ENCODE measurements at places on chromosomes 13 and 19.
A peak's percentile ranks its signal among the peaks of the same experiment; 100 is the strongest.

- DNase-seq: no peak
Measured at GRCh38 chr13:99734013-99734693, 232.9 kb downstream of the TM9SF2 start.

DNA sequence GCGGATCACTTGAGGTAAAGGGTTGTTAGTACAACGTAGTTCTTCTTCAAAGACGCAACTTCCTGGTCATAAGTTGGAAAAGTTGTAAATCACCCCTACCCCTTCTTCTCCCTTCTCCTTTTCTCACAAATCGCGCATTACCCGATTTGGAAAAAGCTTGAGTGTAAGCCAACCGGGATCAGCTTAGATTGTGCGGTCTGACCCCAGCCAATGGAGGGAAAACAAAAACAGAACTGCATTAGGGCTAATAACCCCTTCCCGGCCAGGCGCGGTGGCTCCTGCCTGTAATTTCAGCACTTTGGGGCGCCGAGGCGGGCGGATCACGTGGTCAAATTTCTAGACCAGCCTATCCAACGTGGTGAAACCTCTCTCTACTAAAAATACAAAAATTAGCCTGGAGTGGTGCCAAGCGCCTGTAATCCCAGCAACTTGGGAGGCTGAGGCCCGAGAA is 806 bp downstream of the ZNF90 start:
- no peak for DNase-seq

DNA sequence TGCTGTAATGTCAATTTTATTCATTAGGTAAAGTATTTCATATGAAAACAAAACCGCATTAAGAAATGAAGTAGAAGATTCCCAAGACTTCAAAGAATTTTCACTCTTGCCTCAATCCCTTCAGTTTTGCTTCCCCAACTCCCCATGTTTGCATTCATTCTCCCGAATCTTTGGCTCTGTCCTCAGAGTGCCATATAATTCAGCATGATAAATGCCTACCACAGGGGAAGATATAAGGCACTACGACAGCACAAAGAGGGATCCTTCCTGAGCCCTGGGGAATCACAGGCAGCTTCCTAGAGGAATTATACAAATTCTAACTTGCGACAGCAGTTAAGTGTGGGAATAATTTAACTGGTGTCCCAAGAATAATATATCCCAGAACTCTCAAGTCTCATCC is 68.5 kb downstream of the TSC22D1 start:
- DNase-seq: no peak

DNA sequence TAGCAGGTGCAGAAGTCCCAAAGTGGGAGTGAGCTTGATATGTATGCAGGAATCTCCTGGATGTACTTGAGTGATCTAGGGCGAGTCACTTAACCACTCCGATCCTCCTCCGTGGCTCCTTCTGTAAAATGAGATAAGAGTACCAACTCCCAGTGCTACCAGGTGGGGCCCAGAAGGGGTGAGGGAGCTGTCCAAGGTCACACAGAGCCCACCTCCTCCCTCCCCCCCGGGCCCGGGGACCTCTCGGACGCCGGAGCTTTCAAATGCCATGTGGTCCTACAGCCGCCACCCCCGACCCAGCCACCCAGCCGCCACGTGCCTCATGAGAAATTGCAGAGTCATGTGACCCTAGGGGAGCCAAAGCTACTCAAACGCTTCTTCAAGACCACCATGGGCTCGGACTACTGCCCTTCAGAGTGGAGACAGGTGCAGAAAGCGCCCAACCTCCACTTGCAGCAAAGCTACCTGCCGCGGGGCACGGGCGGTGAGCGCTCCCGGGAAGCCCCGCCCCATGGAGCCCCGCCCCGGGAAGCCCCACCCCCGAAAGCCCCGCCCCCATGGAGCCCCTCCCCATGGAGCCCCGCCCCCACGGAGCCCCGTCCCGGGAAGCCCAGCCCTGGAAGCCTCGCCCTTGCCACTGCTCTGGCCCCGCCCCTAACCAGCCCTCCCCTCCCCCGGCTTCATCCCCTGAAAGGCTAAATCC is 10.1 kb upstream of the ZNF358 start:
- no peak for DNase-seq

DNA sequence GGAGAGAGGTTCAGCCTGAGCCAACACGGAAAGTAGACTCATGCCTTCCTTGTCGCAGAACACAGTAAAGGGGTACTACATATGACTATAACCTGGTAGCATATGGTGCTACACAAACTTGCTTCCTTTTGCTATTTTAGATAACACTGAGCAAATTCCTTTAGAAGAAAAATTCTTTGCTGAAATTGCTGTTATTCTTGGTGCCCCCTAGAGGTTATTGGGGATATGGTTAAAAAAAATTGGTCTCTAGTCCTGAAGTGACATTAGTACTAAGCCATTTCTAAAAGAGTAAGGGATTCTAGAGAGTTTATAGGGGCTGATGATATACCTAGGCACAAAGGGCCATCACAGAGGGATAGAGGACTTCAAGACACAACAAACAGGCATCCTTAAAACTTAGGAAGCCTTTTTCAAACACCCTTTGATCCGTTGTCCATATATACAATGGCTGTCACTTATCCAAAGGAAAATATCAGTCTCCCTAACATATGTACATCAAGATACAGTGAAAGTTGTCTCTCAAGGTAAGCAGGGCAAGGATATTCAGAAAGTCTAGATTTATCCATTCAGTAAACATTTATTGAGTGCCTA is 13.9 kb upstream of the HS6ST3 start:
- no peak for DNase-seq

DNA sequence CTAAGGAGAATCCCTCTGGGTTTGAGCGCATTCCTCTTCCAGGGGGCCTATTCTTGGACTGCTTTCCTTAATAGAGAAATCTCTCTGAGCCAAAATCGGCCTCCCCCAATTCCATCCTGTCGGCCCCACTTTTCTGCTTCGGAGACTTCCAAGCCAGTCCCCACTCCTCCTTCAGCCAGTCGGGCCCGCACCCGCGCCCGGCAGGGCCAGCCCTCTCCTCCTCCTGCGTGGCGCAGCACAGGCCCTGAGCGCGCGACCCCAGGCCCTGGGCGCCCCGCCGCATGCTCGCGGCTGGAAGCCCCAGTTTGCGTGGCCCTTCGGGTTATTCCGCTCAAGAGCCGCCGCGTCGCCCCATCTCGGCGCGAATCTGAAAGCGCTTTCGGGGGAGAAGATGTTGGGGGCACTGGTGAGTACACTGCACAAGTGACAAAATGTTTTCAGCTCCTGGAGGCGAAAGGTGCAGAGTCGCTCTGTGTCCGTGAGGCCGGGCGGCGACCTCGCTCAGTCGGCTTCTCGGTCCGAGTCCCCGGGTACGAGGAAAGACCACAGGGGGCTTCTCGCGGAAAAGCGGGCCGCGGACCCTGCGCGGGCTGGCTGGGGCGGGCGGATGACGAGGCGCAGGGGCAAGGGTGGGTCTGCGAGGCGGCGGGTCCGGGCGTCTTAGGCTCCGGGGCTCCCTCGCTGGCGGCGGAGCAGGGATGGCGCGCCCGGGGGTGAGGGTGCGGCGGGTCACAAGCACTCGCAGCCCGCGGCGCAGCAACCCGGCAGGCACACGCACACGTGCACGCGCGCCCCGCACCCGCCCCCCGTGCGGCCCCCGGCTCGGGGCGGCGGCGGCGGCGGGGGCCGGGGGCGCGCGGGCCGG is at the start of gene IL17D:
IL17D (plus strand) TSS at position 785 of the 865 bp plus-strand sequence. CDS start 303 bp downstream, outside the sequence.
- DNase-seq: no peak

DNA sequence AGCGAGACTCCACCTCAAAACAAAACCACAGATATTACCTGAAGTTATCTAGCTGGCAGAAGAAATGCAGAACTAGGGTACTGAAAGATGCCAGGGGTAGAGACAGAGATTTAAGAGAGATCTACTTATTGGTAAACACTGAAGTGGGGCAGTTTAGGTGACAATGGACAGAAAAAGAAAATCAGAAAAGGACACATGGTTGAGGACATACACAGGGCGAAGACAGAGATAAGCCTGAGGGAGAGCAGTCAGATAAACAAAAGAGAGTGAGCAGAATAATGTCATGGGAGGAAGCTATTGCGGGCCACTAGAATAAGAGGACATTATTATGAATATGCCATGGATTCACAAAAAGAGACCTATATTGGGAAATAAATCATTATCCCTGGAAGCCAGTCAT is 3.3 kb downstream of the NEK5 start:
- no peak for DNase-seq

DNA sequence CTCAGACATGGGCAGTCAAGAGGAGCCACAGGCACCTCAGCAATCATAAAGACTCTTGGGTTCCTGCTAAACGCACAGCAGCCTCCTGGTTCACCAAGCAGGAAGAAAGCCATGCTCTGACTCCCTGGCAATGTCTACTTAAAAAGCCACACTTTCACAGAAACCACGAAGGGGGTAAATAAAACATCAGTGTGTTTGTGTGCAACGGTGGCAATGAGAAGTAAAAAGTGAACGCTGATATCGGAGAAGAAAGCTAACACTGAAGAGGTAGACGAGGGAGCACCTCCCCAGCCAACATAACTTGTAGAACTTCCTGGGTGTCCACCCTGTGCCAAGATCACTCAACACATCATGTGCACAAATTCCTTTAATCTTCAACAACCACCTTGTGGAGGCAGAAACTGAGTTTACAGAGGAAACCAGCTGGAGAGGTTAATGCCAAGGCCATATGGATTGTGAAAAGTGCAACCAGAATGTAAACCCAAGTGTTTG is 30.2 kb downstream of the HSPH1 start:
- no peak for DNase-seq

- no peak for DNase-seq
Measured at GRCh38 chr19:18104793-18105131, 7.2 kb downstream of the MAST3 start.

- no peak for DNase-seq
Measured at GRCh38 chr13:110405597-110406450, 98.7 kb downstream of the COL4A2 start.

DNA sequence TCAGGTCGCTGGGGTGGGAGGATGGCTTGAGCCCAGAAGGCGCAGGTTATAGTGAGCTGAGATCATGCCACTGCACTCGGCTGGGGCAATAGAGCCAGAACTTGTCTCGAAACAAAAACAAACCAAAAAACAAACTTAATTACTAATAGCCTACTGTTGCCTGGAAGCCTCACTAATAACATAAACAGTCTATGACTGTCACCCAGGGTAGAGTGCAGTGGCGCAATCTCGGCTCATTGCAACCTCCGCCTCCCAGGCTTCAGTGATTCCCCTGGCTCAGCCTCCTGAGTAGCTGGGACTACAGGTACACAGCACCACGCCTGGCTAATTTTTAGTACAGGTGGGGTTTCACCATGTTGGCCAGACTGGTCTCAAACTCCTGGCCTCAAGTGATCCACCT is 18.0 kb downstream of the CATSPERD start:
- DNase-seq: no peak

- DNase-seq: no peak
Measured at GRCh38 chr13:43965459-43965845, 85.7 kb downstream of the LACC1 start.

- DNase-seq: no peak
Measured at GRCh38 chr19:35432911-35433310, 15.1 kb upstream of the FFAR2 start.

DNA sequence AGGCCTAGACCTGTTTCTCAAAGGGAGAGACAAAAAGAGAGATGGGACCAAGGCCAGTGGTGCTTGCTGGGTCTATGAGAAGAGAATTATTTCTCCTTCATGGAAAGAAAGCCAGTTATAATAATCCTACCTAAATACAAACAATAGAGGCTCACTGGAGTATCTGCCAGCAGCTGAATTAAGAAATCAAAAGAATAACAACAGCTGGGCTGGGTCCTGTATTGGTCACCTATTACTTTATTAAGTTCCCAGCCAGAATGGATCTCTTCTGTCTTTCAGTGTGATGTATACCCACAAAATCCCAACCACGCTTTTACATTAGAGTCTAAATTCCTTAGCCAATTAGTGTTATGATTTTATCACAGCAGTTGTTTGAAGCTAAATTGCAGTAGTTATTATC is 297.8 kb upstream of the DACH1 start:
- peak; percentile 30 for DNase-seq

GRCh38 chr13:50635504-50635903 is 208.0 kb downstream of the DLEU7 start:
- no peak for DNase-seq

DNA sequence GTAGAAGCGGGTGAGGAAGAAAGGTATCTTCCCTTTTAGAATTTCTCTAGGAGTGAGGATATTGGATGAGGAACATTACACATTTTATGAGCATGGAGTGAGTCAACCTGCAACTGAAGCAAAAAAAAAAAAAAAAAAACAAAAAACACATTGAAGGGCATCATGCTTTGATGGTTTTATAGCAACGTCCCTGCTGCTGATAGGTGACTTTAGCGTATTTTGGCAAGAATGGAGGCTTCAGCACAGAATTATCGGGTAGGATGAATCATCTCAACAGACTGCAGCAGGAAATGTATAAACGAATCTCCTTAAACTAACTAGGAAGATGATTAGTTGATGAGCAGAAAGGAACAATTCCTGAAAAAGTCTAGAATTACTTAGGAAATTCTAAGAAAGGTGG is 1359.6 kb upstream of the ATXN8OS start:
- no peak for DNase-seq
